Stimulated activated CD4-positive, alpha-beta T cell treated with anti-CD3 and anti-CD28 coated beads, Interleukin-2, amount 100 ng/mL, for 4 hours (primary cell): ENCODE measurements at places on chromosomes 2 and 18.

DNA sequence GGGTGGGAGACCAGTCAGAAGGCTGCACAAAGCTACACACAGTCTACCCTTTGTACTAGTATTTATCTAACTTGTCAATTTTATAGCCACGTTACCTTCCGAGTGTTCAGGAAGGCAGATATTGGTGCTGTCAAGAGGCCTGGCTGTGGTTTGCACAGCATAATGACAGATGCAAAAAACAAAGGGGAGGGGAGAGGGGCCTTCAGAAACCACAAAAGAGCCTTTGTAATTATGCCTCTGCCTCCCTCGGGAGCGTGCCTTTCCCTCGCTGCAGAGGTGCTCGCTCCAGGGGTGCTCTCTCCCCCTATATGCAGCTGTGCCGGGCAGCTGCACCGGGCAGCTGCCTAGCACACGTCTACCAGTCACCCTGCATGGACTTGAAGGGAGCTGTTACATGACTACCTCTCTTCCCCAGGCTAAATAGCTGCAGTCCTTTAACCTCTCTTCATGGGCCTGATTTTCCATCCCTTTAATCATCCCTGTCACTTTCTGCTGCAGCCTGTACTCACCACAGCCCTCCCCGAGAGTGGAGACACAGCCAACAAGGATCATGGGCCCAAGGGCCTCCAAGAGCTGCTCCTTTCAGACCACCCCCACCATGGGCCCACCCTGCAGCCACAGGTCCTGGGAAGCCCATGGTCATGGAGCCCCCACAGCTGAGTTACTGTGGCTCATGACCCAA lies 168.4 kb upstream of the PKDCC start:
- no peak for DNase-seq

DNA sequence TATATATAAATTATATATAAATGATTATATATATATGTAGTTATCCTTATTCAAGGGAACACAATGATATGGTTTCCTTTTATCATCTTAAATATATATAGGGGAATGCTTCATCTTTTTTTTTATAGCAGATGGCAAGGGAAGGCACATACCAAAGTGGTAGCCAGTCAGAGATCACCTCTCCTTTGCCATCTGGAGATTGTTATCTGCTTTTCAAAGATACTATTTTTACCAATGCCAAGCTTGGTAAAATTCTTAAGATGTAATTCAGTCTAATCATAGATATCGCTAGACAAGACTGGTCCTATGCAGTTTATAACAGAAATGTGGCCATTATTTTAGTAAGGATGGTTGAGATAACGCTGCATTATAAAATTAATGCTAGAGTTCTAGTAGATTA lies 64.7 kb upstream of the DSEL start:
- no peak for DNase-seq

DNA sequence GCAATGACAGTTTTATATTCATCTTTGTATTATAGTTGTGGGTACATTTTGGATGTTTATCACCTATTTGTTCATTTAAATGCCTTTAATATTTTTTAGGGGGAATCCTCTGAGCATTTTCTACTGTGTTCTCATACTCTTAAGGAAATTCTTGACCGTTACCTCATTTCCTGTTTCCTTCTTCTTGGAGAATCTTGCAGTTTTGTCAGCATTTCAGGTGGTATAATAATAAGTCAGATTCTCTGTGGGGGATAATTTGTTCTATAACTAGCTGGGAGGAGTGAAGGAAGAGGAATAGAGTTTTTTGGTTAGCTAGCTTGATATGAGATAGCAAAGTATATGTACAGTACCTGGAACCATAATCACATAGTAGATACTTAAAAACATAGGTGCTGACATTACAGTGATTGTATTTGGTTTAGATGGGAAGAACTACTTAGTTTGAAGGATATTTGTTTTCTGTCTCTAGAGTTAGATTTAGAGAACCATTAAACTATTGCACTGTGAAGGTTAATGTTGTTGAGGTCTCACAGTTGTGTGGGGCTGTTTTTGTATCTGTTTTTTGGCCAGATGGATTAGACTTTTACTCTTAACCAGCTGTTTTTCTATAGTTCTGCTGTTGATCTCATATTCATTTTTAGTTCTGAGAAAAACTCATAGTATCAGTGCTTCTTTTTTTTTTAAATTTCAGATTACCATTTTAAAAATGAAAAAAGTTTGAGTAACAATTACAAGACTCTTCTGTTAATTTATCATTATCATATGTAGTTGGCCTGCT lies 14.2 kb downstream of the MTX2 start:
- DNase-seq, result no peak

- no peak for DNase-seq
Observed at GRCh38 chr2:42495234-42495581, 1.4 kb upstream of the KCNG3 start.

GRCh38 chr2:220174826-220175225 lies 547.4 kb downstream of the SLC4A3 start:
- DNase-seq, result no peak

DNA sequence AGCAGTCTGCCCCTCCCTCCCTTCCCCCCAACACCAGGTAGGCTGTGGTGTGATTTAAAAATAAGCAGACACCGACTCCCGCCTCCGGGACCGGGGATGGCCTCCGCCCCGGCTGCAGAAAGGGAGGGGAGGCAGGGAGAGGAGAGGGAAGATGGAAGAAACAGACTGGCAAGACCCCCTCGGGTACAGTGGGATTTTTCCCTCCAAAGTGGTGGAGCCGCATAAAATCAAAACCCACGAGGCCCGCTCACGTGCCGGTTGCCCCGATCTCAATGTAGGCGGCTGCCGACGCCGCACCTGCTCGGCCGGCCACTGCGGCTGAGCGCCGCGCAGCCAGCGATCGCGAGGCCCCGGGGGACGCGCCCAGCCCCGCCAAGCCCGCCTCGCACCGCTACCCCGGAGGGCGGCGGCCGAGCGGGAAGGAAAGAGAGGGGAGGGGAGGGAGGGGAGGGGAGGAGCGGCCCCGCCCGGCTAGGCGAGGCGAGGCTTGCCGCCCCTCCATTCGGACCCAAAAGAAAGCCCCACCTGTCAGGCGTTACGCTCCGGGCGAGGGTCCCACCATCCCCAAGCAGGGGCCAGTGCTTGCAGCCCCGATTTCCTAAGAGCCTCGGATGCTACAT lies 811 bp downstream of the ADD2 start:
- no peak for DNase-seq
